Bronchial smooth muscle cell (primary cell): ENCODE measurements at places on chromosomes 4 and X. TPM values are rescaled to one million over a fixed set of nuclear protein-coding genes. Genes with fewer than 3 reads are reported as not detected.

PASD1 gene
- not detected in 2 replicates for total RNA-seq

ITIH6 gene
- total RNA-seq: not detected in 2 replicates

MAGEB1 gene
- total RNA-seq: not detected in 2 replicates

EPHA5 gene
- total RNA-seq: 0.52 and 0.79 TPM in 2 replicates

SLC38A5 gene
- 40.0 and 44.6 TPM in 2 replicates for total RNA-seq

BST1 gene
- 8.7 and 12.1 TPM in 2 replicates for total RNA-seq

SSX3 gene
- total RNA-seq: not detected in 2 replicates

FREM3 gene
- total RNA-seq: not detected in 2 replicates

PAK3 gene
- 1.4 and 1.6 TPM in 2 replicates for total RNA-seq

RNF128 gene
- 3.3 and 3.6 TPM in 2 replicates for total RNA-seq

DLG3 gene
- total RNA-seq: 18.8 and 30.7 TPM in 2 replicates

GAK gene
- total RNA-seq: 41.0 and 50.1 TPM in 2 replicates

BANK1 gene
- total RNA-seq: 0.17 and 0.32 TPM in 2 replicates

ANXA3 gene
- total RNA-seq: 1.6 and 9.0 TPM in 2 replicates

FRMPD3 gene
- under 0.01 and 0.09 TPM in 2 replicates for total RNA-seq

PAGE2 gene
- not detected in 2 replicates for total RNA-seq

VSIG4 gene
- total RNA-seq: not detected in 2 replicates

GPR50 gene
- total RNA-seq: not detected in 2 replicates

P2RY4 gene
- total RNA-seq: under 0.01 TPM in 1 of 2 replicates, not detected in the other

F8A3 gene
- 0.26 and 0.79 TPM in 2 replicates for total RNA-seq

GAGE13 gene
- total RNA-seq: not detected in 2 replicates

SFRP2 gene
- total RNA-seq: not detected in 2 replicates

AFF2 gene
- 0.79 TPM in 1 of 2 replicates, not detected in the other for total RNA-seq

IL3RA gene
- not detected in 2 replicates for total RNA-seq

CXCL11 gene
- total RNA-seq: not detected in 2 replicates

SMIM10L2A gene
- total RNA-seq: 0.17 and 1.7 TPM in 2 replicates

CSAG3 gene
- total RNA-seq: not detected in 2 replicates

SH3BGRL gene
- 34.2 and 38.5 TPM in 2 replicates for total RNA-seq

FGFBP2 gene
- not detected in 2 replicates for total RNA-seq

MAGEA9B gene
- total RNA-seq: not detected in 2 replicates

PDLIM5 gene
- 9.8 and 24.4 TPM in 2 replicates for total RNA-seq

TNIP3 gene
- 0.32 and 0.43 TPM in 2 replicates for total RNA-seq

GLUD2 gene
- 1.6 and 1.8 TPM in 2 replicates for total RNA-seq

CLGN gene
- total RNA-seq: 0.26 and 17.3 TPM in 2 replicates

EMCN gene
- total RNA-seq: not detected in 2 replicates
